PC-9 (cell line): ENCODE measurements at places on chromosomes 5 and 9.

- DNase-seq: peak; percentile 55
Observed at GRCh38 chr9:115395511-115396021, 277.6 kb upstream of the TNC start.

DNA sequence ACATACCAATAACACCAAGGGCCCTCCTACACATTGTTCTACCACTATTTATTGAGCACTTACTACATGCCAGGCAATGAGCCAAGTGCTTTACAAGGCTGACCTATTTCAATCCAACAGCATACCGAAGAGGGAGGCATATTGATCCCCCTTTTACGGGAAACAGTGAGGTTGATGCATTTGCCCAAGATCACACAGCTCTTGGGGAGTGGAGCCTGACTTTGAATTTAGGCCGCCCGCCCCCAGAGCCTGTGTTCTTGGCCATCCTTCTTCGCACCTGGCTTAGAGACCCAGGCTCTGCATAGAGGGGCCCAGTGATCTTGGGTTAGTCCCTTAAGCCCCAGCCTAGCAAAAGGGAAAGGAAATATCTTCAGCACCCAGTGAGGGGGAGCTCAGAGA is 158.1 kb upstream of the IER5L start:
- no peak for DNase-seq

DNA sequence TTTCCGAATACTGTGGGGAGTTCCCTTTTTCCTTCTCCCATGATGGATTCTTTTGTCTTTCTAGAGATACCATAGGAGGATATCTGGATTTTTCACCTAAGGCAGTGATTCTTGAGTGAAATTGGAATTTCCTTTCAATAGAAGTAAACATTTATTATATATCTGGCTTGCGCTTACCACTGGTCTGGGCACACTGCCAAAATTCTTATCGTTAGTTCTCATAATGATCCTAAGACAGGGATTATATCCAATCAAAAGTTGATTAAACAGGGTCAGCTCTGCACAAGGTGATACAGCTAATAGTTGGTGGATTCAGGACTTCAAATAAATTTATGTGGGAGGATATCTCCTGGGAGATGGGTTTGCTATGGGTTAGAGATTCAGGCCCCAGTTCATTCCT is 9.6 kb downstream of the TLE4 start:
- DNase-seq: no peak

DNA sequence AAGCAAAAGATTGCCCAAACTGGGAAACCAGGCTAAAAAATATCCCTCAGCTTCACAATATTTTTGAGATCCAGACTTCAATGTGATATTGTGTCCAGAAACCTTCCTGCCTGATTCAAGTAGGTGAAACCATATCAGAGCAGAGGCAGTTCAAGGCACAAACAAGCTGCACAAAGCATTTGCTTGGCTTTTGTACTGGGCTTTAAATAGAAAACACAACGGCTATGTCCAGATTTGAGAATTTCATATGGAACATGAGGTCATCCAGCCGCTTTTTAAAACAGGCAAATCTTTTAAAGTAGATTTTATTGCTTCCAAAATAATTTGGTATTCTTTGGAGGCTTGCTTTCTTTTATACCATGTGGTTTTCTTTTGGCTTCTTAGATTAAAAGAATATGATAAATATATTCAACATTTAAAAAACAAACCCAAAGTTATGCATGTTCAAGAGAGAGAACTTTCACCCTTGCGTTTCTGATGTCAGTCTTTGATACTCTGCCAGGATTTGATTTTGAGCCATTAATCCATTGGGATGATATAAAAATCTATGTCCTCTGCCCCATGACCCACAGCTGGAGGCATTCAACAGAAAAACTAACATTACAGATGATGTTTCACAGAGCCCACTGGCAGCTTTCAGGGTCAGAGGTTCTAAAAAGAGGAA is 29.0 kb upstream of the CCDC112 start:
- DNase-seq: no peak

GRCh38 chr5:79261897-79262296 is 26.0 kb downstream of the JMY start:
- DNase-seq: no peak

DNA sequence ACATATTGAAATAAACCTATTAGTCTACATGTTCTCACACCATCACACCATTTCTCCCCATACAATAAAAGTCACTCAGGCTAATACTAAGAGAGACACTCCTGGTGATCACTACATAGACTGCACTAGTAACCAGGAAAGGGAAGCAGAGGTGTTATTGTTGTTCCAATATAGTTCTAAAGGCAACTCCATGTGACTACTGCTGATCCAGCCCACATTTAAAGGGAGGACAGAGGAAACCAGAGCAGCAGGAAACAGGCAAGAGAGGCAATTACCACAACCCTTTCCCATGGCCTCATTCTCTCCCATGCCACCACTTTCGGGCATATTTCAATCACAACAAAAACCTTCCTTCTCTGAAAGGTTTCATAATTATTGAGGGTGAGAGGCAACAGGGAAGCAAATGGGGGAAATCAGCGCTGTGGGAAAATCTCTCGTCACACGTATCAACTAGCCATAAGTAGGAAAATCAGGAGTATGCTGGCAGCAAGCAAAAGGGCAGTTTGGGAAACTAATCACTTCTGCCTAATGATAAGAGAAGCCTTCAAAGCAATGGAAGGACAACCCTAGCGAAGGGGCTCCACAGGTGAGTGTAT is 1.8 kb downstream of the UBAP2 start:
- DNase-seq: no peak

DNA sequence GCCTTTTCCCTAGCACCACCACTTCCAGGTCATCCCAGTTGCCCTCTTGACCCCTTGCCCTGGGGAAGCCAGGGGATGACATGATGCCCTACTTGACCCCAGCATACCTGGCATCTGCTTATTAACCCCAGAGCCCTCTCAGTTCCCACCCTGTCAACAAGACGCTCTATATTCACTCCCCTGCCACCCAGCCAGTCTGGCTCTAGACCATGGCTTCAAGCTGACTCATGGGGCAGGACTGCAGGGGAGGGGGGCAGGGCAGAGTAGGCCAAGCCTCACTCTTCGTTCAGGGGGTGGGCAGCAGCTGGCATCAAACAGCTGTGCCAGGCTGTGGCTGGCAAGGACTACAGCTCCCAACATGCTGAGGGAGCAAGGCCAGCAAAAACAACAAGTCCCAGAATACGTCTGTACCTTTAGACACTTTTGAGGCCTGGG is 5.3 kb downstream of the ATOSB start:
- no peak for DNase-seq

GRCh38 chr5:96090215-96090614 is 128.6 kb upstream of the ELL2 start:
- DNase-seq: no peak

DNA sequence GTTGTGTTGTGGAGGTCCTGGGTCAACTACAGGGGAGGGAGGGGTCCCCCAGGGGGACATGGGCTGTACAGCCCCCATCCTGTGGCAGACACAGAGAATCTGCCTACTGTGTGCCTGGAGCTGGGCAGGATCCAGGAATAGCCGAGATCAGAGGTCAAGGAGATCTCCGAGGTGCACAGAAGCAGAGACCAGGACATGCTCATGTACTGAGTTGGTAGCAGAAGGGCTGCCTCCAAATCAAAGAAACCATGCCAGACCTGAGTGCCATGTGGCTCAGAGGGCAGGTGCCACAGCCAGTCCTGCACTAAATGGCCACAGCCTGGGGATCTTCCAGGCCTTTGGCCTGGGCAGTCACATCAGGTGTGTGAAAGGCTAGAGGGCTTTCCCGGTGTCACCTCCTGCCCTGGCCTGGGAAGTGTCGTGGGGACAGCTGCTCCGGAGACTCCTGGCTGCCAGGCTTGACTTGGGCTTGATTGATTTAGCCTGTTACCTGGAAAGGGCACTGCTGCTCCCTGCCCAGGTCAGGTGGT is 27.8 kb downstream of the GSN start:
- no peak for DNase-seq

GRCh38 chr9:13149454-13149853 is 130.0 kb downstream of the MPDZ start:
- no peak for DNase-seq

DNA sequence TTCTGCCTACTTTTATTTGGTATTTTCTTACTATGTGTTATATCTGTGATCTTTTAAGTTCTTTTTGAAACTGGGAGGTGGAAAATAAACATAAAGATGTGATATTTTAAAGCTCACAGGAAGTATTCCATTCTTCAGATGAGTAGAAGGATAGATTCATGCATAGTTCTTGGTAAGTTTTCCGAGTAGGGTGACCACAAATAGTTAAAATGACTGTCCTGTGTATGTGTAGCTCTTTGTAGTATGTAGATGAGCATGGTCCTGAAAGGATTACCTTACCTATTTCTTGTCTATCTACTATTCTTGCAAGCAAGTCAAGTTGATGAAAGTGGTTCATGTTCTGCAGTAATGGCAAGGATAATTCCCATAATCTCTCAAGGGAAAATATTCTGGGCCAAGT is 47.7 kb downstream of the SRFBP1 start:
- no peak for DNase-seq

DNA sequence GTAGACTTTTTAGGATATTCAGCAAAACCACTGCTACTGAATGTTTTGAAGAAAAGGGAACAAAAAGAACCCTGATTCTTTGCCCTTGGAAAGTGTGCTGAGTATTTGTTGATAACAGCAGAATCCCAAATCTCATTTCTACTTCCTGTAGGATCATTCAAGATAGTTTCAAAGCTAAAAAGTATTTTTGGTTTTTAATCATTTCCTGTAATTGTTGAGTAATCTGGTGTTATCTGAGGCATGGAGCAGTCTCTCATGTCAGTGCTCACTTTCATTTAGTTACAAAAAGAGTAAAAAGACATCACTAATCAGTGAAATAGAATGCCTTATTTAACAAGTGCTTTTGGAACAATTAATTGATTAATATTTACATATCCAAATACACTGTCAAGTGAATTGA is 56.1 kb downstream of the ITGA2 start:
- no peak for DNase-seq

GRCh38 chr5:133868946-133869518 is 99.4 kb downstream of the C5orf15 start:
- no peak for DNase-seq

GRCh38 chr9:92647671-92648473 is 22.1 kb downstream of the IPPK start:
- DNase-seq: no peak

DNA sequence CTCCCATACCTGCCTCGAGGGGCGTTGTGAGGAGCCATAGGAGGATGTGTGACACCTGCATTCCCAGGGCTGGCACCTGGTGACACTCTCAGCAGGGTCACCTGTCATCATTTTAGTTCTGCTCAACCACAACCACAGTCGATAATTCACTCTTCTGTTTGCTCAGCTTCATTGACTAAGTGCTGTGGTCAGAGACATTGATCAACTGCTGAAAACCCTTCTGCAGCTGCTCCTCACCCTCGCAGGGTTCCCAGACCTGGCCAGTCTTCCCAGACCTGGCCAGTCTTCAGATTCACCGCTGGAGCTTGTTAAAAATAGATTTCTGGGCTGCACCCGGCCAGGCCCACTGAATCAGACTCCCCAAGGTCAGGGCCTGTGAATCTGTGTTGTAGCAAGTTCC is 92.8 kb downstream of the MVB12B start:
- DNase-seq: peak; percentile 90

DNA sequence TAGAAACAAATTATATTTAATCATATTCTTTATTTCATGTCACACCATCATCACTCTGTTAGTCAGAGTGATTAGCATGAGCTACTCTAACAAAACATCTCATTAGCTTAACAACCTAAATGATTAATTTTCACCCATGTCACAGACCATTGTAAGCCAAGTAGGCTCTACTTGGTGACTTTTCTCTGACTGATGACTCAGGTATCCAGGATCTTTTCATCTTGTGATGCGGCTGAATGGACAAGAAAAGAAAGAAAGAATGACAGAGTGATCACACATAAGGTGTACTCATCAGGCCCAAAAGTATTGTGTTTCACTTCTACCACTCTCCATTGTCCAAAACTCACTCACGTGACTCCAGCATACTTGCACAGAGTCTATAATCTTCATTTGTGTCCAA is 299.3 kb downstream of the ANXA1 start:
- no peak for DNase-seq

DNA sequence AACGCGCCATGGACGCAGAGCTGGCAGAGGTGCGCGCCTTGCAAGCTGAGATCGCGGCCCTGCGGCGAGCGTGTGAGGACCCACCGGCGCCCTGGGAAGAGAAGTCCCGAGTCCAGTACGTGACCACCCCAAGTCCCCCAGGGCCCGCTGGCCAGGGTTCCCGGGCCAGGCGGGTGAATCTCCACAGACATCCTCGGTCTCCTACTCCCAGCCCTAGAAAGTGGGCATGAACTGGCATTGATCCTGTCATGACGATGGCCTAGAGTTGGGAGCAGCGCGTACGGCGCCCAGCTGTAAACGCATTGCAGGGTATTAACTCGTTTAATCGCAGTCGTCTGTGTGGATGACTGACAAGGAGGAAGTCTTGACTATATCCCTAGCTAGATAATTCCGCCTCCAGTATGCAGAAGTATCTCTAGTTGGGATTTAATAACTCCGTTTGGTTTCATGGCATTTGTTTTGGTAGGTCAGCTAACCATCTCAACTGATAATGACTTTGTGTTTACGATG is 293 bp downstream of the CENPP start:
- no peak for DNase-seq

- no peak for DNase-seq
Observed at GRCh38 chr5:74685979-74686631, 1.1 kb downstream of the HEXB start.

DNA sequence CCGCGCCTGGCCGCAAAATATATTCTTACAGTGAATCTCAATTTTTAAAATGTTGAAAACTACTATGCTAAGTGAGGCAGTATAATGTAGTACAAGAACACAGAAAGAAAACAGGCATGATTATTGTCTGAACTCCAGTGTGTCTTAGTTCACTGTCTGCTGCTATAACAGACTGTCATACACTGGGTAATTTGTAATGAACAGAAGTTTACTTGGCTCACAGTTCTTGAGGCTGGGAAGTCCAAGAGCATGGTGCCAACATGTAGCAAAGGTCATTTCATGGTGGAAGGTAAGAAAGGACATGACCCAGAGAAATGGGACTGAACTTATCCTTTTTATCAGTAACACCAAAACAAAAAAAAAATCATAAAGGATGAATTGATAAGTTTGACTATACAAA is 19.9 kb upstream of the TEX10 start:
- DNase-seq: no peak

GRCh38 chr9:132651259-132651658 is 18.5 kb downstream of the DDX31 start:
- peak; percentile 45 for DNase-seq

DNA sequence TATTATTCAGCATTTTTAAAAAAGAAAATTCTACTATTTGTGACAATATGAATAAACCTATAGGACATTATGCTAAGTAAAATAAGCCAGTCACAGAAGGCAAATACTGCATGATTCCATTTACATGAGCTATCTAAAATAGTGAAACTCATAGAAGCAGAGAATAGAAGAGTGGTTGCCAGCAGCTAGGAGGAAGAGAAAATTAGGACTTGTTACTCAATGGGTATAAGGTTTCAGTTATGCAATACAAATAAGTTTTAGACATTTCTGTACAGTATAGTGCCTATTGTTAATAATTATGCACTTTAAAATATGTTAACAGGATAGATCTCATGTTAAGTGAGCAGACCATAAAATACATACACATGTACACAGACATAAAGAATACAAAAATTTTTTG is 73.8 kb upstream of the SPINK5 start:
- no peak for DNase-seq
